ENCODE measurements at places on chromosomes 7 and 10.

DNA sequence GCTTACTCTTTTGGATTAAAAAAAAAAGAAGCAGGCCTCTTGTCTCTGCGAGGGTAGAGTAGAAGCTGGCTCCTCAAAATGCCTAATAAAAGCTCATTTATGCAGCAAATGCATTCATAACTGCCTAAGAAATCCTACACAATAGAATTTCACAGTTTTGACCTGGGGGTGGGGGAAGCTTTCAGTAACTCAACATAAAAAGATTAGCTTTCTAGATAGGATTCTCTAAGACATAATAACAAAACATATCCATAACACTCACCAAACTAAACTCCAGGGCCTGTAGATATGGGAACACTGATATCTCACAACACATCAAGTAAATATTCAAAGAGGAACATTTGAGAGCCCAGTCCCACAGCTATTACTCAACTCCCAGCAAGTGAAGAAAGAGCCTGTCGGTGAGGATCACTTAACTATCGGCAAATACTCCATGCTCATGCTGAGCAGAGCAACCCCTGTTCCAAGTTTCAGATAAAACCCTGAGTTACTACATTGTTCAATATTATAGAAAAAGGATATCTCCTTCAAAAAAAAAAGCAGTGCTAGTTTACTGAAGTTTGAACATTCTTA, 88.1 kb downstream of the COBL start:
- no peak for DNase-seq

GRCh38 chr7:44969701-44970522, 8.9 kb downstream of the MYO1G start:
- no peak for DNase-seq

DNA sequence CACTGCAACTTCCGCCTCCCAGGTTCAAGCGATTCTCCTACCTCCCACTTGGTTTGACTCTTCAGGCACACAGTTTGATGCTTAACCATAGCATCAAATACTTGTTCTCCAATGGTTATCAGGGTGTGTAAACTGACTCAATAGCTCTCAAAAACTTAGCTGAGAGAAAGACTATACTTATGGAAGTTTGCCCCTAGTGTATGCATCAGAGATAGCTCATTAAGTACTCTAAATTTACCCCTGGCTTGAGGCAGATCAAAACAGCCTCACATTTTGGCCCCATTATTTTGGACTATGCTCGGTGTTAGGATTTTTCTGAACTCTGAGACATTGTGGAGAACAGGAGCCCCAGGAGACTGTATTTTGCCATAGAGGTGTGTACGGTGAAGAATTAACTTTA, 40.8 kb upstream of the SLC35B4 start:
- no peak for DNase-seq

- DNase-seq, result no peak
Observed at GRCh38 chr10:28533186-28533564, 257 bp downstream of the WAC start.

DNA sequence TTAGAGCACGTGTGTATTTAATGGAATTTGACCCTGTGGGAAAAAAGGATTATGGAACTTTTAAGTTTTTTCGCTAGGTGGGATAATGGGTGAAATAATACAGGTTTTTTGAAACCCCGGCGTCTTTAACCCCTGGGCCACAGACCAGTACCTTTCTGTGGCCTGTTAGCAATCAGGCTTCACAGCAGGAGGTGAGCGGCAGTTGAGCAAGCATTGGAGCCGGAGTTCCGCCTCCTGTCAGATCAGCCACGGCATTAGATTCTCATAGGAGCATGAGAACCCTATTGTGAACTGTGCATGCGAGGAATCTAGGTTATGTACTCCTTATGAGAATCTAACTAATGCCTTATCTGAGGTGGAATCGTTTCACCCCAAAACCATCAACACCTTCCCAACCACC, 28.6 kb downstream of the WAC start:
- no peak for DNase-seq

DNA sequence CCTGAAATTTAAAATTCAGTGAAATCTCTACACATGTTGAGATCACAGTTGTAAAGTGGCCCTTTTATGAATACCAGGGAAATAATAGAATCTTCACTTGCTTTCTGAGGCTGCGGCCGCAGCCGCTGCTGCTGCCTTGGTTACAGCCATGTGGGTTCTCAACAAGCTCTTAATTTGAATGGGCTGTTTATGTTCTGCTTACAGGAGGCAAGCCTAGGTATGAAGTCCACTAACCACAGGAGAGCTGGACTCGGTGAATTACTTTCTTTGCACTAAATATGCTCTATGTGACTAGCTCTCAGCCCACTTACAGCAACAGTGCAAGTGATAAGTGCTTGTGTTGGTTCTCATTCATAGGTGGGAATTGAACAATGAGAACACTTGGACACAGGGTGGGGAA, 410.8 kb downstream of the SFMBT2 start:
- DNase-seq, result no peak

DNA sequence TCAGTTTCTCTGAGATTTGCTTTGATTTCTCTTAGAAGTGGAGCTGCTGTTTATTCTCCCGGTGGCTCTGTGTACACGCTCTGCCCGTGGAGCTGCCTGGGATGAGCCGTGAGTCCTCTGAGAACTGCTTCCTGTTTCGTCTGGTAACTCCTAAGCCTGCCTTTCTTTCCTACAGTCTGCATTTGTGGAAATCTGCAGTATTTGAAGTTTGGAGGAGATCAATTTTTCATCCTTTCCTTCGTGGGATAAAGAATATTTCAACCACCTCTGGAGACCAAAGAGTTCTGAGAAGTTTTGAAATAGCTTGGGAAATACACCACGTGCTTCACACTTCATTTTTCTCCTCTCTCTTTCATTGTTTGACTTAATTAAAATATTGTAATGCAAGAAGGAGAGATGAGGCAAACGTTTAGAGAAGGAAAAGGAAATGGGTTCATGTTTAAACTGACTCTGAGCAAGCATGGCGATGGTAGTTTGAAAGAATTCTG, 311.9 kb downstream of the LRMDA start:
- no peak for DNase-seq

- DNase-seq, result no peak
Observed at GRCh38 chr10:77472146-77472545, 165.5 kb downstream of the KCNMA1 start.

All from mammary epithelial cell (primary cell).